ENCODE measurements at places on chromosomes 16 and 17.

DNA sequence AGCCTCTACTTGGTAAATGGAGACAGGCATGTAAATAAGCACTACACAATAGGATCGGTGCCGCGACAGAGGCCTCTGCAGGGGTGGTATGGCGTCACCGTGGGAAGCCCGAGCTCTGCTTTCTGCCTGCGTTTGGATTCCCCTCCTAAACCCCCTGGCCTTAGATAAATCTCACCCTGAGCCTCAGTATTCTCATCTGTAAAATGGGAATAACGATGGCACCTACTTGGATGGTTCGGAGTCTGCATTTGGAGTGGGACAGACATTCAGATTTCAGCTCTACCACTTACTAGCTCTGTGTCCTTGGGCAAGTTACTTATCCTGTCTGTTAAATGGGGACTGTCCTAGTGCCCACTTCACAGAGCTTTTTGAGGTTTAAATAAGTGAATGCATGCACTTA lies 42.8 kb upstream of the TNRC6A start:
- no peak for DNase-seq

DNA sequence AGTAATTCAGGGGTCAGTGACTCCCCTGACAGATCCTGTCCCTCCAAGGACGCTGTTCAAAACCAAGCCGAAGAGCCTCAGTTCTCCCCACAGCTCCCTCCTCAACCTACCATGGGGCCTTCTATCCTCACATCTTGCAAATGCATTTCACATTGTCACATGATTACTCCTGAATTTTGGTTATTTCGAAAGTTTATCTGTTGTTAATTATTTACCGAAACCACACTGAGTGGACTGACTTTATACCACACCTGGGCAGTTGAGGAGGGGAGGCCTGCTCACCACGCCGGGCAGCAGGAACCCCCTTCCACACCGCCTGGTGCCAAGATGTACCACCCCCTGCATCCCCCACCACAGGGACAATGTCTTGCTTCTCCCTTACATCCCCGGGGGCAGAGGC lies 4.7 kb downstream of the TIMP2 start:
- DNase-seq, result no peak

GRCh38 chr17:72614476-72614870 lies 478.0 kb downstream of the SLC39A11 start:
- DNase-seq, result no peak

- DNase-seq, result no peak
Observed at GRCh38 chr17:82740906-82741759, 5.7 kb downstream of the FN3K start.

DNA sequence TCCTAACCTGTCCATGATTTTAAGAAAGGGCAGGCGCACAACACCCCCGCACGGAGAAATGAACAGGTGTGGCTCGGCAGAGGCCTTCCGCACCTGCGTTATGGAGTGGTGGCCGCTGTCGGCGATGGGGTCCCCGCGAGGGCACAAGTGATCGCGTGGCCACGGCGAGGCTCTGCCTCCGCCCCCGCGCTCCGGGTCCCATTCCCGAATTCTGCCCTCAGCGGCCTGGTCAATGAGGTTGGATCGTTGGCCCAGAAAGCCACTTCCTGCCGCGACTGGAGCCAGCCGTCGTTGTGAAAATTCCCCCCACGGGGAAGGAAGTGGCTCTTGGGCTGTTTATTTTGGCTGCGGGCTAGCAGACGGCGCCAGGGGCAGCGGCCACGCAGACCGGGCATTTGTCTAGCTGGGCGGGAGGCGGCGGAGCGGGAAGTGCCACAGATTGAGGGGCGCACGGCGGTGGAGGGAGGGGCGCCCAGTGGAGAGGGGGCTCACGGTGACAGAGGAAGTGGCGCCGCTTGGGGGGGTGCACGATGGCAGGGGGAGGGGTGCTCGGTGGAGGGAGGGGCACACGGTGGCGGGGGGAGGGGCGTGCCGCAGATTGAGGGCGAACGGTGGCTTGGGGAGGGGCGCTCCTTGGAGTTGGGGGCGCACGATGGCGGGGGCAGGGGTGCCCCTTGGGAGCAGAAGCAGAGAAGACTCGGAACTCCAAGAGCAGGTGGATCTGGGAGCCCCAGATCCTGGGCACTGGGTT lies 25.0 kb downstream of the MRC2 start:
- peak; percentile 67 for DNase-seq

DNA sequence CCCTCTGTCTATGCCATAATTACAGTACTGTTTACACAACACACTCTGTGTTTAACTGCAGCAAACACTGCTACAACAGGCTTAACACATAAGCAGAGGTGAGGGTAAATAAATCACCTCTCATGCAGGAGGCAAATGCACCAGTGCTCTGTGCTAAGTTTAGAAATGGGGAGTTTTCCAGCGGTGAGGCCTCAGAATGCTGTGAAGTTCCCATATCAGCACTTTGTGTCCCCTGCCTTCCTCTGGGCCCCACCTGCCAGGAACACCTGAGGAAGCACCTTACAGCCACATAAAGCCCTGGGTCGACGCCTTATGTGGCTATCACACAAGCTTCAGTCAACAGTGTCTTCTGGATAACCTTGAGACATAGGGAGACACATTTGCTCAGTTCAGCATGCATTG lies 304.5 kb downstream of the HAPSTR1 start:
- DNase-seq, result no peak

DNA sequence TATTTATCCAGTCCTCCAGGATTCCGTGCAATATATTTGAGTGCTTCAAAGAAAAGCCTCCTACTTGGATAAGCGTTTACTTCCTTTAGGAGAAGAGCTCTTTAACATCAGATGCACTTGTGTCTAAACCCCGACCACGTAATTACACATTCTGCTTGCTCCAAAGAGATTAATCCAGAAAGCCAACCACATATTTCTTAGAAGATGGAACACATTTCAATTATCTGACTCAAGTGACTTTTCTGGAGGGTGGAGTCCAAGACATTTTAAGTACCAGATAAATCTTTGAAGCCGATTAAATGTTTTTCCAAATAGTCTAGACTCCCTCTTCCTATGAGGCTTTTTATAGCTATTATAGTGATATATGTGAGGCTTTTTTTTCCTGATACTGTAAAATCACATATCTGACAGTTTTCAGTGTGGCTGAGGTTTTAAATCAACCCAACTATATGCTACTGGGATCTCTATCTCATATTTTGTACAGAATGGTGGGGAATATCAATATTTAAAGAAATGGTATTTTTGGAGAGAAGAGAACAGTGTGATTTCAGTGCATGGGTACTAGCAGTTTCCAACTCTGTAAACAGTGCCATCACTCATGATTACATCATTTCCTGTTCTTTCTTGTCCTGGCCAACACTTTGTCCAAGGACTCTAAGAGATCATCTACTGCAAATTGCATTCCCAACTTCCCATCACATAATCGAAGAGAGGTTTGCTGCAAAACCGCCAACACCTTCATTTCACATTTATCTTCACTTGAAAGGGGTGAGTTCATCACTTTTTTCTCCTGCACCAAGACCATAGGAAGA lies 192.4 kb upstream of the HSBP1 start:
- DNase-seq, result no peak

DNA sequence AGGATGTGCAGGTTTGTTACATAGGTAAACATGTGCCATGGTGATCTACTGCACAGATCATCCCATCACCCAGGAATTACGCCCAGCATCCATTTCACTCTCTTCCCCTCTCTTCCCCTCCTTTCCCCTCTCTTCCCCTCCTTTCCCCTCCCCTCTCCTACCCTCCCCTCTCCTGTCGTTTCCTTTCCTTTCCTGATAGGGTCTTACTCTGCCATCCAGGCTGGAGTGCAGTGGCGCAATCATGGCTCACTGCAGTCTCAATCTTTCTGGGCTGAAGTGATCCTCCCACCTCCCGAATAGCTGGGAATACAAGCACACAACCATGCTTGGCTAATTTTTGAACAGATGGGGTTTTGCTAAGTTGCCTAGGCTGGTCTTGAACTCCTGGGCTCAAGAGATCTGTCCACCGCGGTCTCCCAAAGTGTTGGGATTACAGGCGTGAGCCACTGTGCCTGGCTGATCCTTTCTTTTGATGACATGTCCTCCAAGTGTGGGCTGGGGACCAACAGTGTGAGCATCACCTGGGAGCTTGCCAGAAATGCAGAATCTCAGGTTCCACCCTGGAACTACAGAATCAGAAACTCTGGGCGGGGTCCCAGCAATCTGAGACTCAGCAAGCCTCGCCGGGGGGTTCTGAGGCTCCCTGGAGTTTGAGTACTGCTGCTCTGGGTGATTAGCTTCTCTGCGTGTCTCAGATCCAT lies 10.8 kb downstream of the ATP2C2 start:
- no peak for DNase-seq

DNA sequence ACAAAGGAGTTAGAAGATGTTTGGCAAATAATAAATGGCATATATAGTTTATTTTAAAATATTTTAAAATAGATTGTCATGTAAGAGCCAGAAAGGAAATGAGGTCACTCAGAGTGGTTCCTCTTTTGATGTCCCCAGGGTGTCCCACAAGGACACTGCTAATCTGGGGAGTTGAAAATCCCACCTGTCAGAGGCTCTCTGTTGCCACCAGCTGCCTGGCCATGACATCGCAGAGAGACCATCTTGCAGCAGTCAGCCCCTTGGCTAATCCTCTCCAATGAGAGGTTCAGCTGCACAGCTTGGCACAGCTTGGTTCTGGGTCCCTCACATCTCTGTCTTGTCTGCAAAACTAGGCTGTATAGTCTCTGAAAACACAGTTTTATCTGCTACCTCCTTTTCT lies 11.0 kb upstream of the RBFOX1 start:
- no peak for DNase-seq

GRCh38 chr17:34141590-34141989 lies 113.5 kb upstream of the CCL2 start:
- no peak for DNase-seq

GRCh38 chr17:44899074-44899782 lies at the start of gene EFTUD2:
EFTUD2 (minus strand) TSS chr17:44899445; CDS start chr17:44894521, 4,924 bp downstream.
- DNase-seq, result peak; percentile 83

DNA sequence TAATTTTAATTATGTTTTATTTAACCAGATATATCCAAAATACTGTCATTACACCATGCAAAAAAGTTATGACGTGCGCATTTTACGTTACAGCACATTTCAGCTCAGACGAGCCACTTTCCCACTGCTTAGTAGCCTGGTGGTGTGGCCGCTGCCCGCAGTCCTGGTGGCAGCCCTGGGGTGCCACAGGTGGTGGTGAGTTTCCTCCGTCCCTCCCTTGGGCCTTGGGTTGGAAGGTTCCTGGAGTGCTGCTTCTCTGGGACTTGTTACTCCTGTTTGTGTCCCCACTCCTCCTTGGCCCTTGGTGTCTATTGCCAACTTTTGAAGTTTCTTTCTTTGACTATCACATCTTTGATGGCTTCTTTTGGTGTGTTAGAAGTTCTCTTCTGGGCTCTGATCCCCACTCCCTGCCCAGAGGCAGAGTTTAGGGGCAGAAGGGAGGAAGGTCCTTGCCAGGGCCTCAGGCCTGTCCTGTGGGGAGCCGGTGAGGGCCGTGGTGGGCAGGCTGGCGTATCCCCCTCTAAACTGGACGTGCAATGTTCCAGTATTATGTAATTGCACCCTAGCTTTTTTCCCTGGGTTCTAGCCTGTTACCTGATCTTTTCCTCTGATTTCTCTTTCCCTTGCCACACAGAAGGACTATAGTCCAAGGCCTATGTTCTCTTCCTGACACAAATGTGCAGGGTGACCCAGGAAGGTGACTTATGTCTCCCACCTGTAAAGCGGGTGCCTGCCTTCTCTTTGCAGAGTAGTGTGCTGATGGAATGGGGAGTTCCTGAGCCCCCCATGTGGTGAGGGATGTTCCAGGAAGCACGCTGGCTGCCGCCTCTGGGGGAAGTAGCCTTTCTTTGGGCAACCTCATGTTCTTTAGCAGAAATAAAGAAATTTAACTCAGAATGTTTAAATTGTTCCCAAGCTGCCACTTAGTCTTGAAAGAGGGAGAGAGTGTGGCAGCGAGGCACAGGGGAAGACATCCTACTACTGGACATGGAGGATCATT lies 8.4 kb downstream of the MPRIP start:
- no peak for DNase-seq

DNA sequence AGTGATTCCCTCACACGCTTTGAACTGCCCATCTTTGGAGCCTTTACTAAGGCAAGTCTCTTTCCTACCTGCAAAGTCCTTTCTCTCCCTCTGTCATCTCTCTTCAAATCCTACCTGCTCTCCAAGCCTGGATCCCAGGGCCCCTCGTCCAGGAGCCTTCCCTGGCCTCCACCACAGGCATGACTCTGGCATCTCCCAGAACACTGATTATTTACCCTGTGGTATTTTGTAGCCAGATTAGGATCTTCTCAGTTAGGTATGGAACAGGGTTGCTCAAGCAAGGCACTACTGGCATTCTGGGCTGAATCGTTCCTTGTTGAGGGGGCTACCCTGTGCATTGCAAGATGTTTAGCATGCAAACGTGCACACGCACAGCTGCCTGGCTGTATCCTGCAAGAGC lies 31.9 kb upstream of the POLR3E start:
- DNase-seq, result no peak

GRCh38 chr16:1291576-1291974 lies 17.9 kb upstream of the UBE2I start:
- no peak for DNase-seq

- DNase-seq, result peak; percentile 32
Observed at GRCh38 chr17:13862346-13862745, 207.0 kb upstream of the COX10 start.

DNA sequence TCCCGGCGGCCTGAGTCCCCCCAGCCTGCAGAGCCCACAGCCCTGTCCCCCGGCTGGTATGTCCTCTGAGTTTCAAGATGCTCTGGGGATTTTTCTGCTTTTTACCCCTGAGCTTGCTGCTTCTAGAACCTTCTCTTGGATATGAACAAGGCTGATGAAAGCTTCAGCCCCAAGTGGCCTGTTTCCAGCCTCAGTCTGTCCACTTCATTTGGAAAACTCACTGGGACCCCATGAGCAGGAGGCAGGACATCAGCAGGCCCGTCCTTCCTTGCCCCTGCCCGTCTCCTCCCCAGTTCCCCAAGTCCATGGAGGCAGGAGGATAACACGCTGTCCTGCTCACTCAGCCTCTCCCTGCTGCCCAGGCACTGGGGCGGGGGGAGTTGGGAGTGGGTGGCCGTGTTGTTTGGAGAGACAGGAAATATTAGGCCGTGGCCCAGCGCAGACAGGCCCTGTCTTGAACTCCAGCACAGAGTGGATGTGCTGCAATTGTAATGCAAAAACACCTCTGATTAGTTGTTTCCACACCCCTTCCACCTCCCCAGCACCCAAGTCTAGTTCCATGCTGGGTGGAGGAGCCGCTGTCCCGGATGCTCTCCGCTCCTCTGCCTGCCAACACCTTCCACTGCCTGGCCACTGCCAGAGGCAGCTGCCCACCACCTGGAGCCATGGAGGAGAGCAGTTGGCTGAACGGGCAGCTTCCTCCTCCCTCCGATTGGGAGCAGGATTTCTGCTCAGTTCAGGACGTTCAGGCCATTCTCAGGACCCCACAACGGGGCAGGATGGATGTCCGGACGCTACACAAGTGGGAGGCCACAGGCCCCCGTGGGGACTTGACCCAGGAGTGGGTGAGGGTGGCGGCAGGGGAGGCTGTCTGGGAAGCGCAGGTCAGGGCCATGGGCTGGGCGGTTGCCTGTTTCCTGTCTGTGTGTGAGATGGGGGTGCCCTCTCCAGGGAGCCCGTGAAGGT lies 216.9 kb upstream of the GSE1 start:
- DNase-seq, result no peak

GRCh38 chr17:51491416-51491815 lies 231.1 kb downstream of the UTP18 start:
- DNase-seq, result no peak

DNA sequence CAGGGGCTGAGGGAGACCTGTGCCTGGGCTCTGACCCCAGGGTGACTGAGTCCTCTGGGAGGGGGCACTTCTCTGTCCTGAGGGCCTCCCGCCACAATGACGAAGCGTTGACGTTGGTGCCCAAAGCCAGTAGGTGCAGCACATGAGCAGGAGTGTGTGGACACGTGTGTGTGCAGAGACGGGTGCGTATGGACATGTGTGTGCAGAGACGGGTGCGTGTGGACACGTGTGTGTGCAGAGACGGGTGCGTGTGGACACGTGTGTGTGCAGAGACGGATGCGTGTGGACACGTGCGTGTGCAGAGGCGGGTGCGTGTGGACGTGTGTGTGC lies 726 bp upstream of the CD7 start:
- no peak for DNase-seq
